ENCODE measurements at places on chromosomes 5 and 9.

GRCh38 chr9:116298249-116298648, 144.7 kb downstream of the PAPPA start:
- no peak for DNase-seq

- no peak for DNase-seq
These were observed 22.7 kb upstream of the ANKRD34B start for GRCh38 chr5:80592761-80593160.

DNA sequence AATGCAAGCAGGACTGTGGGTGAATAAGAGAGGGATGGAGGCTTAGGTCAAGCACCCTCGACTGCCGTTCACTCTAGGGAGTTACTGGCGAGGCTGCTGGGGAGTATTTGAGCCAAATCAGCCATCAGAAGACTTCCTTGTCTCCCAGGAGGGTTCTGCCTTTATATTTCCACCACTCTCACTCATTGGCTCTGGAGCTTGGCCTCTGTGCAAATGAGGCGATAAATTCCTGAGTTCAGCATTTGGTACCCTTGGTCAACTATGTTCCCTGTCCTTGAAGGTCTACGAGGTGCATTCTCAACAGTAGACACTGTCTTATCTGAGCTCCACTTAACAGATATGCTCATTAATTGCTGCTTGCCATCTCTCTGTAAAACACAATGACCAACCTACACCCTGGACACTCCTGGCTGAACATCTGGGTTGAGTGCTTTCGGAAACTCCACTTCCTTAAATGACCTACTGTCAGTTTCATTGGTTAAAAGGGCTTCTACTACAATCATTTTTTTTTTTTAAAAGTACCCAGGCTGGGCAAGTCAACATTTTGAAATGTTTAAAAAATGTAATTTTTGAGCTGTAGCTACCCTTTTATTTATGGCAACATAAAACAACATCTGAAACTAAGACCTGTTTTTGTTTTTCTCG, 153.2 kb downstream of the NTRK2 start:
- no peak for DNase-seq

DNA sequence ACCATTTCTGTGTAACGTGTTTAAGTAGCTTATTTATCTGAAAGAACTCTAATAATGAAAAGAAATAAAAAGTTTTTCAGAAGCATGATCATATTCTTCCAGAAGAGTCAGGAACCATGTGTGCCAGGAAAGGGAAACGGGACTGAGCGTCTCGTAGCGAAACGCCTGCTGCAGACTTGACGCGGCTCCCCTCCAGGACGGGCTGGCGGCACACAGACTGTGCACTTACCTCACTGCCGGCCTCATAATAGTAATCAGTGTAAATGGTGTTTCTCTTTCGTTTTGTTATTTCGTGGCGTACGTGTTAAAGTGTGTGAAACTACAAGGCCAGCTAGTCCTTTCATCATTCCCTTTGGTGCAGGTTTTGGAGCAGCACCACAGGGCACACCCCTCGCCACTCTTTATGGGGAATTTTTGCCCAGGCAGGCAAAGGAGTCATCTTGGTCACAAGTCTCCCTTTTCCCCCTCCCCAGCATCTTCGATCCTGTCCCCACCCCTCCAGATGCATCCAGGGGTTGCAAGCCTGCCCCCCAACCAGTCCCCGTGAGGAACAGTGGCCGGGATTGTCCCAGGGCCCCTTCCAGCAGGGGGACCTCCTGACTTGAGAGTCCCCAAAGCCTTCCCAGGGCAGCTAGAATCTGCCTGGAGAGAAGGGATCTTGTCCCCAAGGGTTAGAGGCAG, 233.1 kb downstream of the FANCC start:
- DNase-seq = no peak

DNA sequence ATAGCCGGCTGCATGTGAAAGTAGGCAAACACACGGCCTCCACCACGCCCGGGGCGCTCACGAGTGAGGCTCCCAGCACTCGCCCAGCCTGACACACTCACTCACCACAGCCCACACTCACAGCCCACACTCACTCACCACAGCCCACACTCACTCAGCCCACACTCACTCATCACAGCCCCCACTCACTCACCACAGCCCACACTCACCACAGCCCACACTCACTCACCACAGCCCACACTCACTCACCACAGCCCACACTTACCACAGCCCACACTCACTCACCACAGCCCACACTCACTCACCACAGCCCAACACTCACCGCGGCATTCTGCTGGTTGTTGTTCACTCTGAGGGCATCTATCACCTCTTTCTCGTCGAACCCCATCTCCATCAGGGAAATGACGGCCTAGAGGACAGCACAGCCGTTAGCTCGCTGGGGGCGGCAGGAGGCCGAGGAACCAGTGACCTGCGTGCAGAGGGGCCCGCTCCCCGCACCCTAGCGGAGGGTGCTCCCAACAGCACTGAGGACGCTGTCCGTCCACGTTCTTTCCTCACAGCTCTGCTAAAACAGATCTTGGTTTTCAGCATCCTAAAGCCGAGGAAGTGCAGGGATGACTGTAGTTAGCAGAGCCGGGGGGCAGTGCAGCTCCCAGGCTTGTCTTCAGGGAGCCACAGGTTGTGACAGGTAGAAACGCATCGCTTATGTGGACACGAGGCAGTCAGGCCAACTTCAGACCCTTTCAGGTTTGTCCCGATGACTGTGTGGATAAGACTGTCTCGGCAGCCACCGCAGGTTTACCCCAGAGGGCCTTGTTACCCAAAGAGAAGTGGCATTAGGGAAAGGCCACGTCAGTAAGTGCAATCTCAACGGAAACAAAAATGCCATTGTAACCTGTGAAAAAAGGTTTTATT, 21.6 kb downstream of the UBAC1 start:
- DNase-seq = peak; percentile 13

GRCh38 chr9:87322840-87323635, 174.6 kb upstream of the DAPK1 start:
- peak; percentile 70 for DNase-seq

DNA sequence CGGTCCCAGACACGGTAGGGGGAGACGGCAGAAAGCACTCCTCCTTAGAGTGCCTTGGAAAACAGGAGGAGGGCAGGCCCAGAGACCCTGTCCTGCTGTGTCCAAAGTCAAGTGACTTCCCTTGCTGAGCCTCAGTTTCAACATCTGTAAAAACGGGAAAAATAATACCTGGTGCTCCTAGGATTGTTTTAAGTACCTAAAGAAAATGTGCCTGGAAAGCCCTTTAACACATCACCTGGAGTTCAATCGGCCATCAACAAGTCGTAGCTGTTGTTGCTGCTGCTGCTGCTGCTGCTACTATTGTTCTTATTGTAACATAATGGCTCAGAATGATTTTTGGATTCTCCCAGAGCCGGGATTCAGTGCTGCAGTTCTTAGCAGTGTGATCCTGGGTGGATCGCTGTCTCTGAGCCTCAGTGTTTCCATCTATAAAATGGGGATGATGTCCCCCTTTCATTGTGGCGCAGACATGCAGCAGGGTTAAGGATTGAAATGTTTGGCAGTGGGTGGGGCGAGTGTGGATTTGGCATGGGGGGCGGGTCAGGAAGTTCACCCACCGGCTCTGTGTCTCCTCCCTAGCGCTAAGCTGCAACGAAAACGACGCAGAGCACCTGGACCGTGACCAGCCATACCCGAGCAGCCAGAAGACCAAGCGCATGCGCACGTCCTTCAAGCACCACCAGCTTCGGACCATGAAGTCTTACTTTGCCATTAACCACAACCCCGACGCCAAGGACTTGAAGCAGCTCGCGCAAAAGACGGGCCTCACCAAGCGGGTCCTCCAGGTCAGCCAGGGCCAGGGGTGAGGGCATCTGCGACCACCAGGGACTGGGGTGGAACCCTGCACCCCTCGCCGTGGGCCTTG, 9.2 kb downstream of the LHX2 start:
- no peak for DNase-seq

DNA sequence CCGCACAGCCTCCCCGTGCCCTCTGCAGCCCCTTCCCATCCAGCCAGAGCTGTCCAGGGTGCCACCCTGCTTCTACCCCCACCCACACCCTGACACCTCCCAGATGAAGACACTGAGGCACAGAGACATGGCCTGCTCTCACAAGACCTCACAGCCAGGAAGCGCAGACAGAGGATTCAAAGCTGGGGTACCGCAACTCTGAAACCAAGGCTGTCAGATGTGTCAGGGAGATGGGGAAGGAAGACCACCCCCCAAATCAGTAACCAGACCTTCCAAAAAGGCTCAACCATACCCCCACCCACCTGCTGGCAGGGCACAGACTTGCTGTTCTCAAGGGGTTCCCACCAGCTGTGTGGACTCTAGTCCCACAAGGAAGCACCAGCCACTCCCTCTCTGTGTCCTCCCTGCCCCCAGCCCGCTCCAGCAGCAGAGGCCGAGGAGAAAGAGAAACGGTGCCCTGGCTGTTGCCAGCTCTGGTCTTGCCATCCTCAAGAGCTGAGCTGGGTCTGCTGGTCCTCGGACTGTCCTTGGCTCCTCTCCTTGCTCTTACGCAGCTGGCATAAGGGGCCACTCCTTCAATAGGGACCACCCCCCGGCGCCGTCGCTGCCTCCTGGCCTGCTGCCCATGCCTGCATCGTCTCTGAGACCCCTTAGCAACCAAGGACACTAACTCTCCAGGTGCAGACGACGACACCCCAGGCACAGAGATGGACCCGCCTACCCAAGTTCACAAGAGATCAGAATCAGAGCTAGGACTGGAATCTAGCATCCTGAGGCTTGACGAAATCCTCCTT, 699 bp downstream of the AKNA start:
- DNase-seq = no peak

- DNase-seq = no peak
These were observed 76.9 kb upstream of the IFNK start for GRCh38 chr9:27447031-27447683.

DNA sequence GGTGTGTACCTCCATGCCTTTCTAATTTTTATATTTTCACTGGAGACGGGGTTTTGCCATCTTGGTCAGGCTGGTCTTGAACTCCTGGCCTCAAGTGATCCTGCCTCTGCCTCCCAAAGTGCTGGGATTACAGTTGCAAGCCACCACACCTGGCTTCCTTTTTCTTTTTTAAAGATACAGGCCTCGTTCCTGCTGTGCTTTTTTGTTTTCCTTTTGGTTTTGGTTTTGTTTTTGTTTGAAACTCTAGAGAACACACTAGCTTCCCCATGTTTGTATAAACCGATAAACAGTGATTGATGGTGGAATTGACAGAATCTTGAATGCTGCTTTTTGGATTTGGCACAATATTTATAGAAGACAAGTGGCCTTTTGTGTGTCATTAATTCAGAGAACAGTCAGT, 1603.4 kb downstream of the MAT2B start:
- DNase-seq = no peak

DNA sequence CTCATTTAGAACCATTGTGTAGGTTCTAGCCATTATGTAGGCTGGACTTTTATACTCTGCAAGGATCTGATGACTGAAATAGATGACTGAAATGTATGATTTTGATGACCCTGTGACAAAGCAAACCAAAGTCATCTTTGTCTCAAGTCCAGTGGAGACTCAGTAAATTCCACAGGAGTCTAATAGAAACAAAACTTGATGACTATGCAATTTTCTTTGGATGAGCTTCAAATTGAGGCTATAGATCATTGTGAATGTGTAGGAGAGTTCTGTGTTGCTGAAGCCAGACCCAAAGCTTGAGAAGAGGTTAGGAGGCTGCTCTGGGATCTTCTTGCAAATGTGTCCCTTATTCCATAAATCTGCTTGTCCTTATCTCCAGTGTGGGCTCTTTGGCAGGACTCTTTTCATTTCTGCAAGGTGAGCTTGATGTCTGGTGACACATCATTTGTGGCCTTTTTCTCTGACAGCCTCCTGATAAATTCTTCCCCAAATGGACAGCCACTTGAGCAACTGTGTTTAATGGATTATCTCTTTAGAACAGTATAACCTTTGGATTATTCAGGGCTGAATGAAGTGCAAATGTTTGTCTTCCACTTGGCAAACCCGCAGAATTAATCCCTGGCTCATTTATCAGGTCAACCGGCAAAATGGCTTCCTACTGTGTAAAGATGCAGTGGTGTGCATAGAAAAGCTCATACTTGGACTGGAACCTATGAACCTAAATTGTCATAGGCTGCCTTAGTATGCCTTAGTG, 235.1 kb upstream of the ANKH start:
- no peak for DNase-seq

DNA sequence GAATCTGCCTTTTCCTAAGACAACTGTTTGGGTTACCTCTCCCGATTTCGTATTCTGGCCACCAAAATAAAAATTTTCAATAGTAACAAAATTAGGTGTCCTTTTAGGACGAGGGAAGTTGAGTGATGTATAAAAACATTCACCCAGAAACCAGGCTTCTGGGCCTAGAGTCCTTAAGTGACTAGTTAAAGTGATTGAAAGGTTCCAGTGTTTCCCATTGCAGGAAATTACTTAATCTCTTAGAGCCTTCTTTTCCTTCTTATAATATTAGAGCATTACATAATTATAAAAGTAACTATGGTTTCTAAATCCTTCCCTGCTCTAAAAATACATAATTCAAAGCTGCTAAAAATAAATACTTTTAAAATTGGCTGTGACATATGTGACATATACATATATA, 7.3 kb downstream of the MCIDAS start:
- DNase-seq = no peak

- no peak for DNase-seq
These were observed 1.7 kb downstream of the FREM1 start for GRCh38 chr9:14908295-14909180.

- no peak for DNase-seq
These were observed 636.1 kb downstream of the ACTL7B start for GRCh38 chr9:108219664-108220063.

GRCh38 chr9:91089405-91090129, 272.2 kb downstream of the AUH start:
- DNase-seq = peak; percentile 53

GRCh38 chr5:129474544-129474943, 14.4 kb downstream of the ADAMTS19 start:
- no peak for DNase-seq

DNA sequence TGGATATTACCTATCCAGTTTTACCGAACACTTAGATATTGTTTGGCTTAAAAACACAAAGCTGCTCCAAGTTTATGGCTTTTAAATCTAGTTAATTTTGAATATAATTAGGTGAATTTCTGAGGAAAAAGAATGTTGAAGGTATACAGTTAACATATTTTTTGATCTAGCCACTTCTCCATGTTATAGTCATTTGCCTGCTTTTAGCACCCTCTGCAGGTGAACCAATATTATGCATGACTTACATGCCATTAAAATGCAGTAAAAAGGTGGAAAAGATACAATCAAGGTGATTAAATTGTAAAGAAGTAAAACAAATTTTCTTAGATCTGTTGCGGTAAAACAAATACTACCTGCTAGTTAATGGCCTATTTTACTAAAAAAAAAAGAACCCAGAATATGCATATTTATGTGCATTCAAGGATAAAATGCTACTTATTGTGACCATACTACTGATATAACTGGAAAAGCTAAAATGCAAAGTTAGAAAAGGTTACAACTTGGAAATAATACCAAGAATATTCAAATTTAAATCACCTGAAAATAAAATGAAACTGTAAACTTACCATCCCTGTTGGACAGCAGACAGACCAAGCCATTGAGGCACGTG, 132.1 kb downstream of the AP3B1 start:
- peak; percentile 28 for DNase-seq

DNA sequence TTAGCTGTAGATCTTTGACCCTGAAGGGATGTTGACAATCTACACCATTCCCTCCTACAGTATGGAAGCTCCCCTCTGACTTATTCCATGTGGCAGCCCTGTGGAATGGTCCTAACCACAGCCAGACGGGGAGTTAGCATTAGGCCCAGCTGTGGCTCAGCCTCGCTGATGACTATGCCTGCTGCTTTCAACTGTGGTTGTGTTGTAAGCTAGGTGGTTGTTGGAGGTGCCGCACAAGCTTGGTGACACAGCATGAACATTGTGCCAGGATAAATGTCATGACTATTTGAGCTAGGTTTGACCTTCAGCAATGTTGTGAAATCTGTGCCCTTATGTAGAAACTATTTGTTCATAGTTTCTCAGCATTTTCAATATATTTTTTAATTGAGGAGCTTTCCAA, 40.6 kb downstream of the SGCD start:
- peak; percentile 95 for DNase-seq

Data from fibroblast of skin of right biceps (primary cell).